ENCODE measurements at places on chromosomes 6 and 20.

DNA sequence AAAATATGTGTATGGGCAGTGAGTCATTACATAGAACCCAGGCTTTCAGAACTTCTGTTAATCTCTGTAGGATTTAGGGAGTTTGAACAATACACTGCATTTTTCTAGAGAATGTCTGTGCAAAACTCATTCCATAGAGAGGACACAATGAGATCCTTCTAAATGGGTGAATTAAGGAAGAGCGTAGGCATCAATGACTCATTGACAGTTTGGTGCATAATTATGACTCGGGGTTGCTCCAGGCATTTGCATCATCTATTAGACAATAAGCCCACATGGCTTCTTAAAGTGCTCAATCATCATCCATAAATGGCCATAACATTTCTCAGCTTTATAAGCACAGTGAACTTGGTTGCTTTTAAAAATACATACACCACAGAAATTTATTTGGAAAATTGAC lies 625.5 kb downstream of the CDH26 start:
- DNase-seq: no peak

DNA sequence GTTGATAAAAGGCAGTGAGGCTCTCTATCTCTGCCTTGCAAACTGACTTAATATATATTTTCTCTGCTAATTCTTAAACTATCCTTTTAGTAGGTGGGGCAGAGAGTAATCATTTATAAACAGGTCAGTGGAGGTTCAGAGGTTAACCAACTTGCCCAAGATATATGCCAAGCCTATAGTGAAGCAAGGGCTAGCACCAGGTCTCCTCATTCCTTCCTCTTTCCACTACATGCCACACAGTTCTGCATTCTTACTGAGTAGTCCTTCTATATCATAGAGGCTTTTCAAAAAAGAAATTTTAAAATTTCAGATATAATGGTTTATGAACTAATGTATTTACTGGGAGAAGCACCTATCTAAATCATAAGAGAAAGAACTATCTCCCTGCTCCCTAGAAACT lies 8.5 kb downstream of the ARG1 start:
- DNase-seq: no peak

DNA sequence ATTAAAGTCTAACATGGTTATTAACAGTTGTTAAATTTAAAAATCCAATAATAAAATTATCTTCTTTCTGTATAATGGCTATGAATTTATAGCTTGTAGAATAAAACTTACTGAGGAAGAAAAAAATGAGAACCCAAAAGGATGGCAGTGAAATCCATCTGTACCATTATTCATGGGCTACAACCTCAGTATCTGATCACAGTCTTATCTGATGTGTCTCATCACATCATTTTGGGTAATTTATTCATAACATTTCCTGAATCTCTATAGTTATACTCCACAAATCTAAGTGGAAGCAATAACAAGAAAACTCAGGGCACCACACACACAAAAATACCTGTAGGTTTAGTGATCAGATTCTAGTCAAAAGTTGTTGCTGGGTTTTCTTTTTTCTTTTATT lies 7.3 kb downstream of the CLDN20 start:
- no peak for DNase-seq

- DNase-seq: no peak
These were observed 99.1 kb downstream of the ALDH8A1 start for GRCh38 chr6:134850721-134851305.

DNA sequence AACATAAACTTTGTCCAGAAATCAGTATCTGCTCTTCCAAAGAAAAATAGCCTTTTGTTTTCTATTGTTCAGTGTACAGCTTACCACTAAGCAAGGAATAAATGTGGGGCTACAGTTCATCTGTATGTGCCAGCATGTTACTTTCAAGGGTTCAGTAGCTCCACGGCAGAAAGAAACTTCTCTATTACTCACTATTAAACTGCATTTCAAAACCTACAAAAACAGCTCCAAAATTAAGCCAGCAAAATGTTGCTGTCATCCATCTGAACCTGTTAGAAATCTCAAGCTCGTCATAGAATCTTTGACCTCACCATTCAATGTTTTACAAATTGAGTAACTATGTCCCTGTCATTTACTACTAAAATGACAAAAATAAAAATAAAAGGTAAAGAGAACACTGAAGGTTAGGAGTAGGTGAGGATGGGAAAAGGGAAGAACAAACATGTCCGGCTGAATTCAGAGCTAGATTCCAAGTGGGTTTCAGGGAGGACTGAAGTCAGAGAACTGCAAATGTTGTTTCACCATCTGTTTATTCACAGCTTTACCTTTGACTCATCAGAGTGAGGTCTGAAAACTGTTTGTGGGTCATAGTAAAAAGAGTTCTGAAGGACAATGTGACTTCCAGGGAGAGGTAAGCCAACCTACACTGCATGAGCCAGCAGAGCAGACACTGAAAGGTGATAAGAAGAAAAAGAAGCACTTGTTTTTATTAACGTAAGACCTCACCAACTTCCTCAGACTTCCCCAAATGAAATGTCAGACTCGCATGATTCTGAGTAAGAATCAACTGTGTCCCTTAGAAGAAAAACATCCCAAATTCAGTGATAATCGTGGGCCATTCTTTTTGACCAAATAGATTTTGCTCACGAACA lies 62.0 kb downstream of the ATXN1 start:
- DNase-seq: no peak

DNA sequence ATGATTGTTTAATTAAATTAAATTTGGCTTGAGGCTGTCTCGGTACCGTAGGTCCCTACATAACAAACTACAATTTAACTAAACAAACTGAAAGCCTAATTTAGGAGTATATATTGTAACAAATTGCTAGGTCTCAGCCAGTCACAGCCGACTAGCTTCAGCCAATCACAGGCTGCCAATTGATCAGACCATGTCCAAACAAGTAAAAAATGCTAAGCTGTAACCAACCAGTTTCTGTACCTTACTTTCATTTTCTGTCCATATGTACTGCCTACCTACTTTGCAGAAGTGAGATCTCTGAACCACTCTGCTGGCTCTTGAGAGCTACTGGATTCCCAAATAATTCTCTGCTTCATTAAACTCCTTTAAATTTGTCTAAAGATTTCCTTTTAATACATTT lies 648.0 kb upstream of the GJE1 start:
- no peak for DNase-seq

DNA sequence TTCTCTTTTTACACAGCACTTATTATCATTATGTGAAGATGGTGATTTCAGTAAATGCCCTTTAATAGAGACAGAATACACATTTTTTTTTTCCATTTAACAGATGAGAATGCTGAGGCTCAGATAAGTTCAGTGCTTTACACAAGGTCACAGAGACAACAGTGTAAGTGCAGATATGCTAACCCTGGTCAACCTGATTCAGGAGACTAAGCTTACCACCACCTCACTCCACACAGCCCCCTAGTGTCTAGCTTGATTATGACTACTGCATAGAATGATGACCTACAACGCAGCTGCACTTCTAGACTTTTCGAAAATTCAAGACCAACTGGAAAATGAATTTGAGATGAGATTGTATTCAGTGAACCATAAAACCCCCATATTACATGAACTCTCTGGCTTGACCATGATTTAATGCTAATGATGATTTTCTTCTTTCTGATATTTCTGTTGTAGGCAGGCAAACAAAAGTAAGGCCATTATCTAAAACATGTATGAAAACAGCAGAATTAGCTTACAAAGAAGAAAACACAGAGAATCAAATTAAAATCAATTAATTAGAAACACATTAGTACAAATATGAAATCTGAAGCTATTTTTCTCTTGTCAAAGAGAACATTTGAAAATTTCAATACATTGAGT lies 212.1 kb upstream of the PHACTR1 start:
- no peak for DNase-seq

DNA sequence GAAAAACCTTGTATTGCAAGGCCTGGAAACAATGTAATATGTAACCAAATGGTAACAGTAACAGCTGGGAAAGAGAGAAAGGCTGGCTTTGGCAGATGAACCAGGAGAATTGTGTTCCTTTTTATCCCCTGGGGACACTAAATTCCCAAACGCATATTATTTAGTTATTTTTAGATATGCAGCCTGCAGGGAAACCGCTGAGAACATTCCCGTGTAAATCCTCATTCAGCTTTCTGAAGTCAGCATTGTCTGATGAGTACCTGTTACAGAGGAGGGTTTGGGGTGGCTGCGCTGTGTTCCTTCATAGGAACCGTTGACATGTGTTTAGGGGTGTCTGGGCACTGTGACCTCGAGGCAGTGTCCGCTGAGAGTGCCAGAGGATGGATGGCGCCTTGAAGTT lies 101.3 kb downstream of the SMOC2 start:
- DNase-seq: no peak

GRCh38 chr20:21322921-21323331 lies 19.8 kb downstream of the XRN2 start:
- DNase-seq: peak; percentile 4

- peak; percentile 49 for DNase-seq
These were observed 12.2 kb downstream of the TGIF2 start for GRCh38 chr20:36585410-36586125.

GRCh38 chr20:62485062-62485700 lies 9.4 kb upstream of the GATA5 start:
- DNase-seq: no peak

DNA sequence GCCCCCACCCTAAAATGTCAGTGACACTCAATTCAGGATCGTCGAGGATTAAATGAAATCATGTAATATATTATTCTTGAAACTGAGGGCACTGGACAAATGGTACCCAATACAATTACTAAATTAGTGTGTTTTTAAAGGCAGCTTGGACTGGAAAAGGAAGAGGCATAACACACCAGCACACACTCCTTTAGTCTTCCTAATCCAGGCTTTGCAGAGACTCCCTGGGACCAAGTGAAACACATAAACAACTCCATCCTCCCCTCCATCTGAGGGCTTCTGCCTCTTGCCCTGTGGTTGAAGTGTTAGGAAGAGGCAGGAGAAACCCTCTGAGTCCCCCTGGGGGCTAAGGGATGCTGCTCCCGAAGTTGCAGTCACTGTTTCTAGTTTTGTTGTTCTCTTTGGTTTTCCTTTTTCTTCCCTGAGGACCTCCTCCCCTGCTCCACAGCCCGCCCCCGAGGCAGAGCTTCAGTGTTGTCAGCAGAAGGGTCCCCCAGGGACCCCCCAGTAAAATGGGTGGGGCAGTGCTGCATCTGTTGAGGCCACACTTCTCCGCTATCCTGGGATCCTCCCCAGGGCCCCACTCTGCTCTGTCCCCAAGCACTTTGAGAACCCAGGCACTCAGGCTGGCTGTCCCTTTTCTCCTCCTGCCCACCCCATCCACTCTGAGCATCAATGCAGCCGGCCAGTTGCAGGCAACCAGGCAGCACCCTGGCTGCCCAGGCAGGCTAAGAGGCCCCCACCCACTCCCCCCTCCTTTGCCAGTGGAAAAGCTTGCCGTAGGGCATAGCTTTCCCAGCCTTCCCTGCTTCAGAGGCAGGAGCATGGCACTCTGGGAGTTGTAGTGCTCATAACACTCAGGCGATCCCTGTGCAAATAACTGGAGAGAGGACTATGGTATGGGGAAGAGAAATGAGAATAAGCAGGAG lies 5.9 kb downstream of the TMEM63B start:
- DNase-seq: peak; percentile 50

DNA sequence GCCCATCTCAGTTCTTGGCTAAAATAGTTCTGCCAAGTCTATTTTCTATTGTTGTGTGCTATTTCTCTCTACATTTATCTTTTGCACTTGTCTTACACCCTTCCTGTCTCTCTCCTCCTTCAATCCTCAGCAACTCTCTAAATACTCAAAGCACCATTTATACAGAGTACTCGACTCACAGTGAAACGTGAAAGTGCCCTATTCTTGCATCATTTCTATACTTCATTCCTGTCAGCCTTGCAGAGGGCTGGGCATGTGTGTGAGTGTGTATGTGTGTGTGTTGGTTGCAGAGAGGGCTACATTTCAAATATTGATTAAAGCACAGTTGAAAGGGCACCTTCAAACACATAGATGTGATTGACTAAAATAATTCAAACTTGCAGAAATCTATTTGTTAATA lies 373.2 kb upstream of the MANEA start:
- DNase-seq: no peak

DNA sequence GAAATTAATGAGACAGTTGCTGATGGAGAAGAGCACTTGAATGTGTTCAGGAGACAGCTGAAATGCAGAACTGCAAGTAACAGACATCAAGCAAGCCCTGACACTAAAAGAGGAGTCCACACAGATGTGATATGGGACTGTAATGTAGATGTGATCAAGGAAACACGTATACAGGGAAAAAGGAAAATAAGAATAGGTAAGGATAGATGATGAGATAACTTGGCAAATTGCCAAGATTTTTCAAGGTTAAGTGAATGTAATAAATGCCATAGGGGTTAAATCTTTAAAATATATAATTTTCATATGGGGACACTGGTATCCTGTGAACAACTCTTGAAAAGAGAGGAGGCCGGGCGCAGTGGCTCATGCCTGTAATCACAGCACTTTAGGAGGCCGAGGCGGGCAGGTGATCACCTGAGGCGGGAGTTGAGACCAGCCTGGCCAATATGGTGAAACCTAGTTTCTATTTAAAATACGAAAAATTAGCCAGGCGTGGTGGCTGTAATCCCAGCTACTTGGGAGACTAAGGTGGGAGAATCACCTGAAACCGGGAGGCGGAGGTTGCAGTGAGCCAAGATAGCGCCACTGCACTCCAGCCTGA lies 7.2 kb upstream of the SNX14 start:
- DNase-seq: no peak

DNA sequence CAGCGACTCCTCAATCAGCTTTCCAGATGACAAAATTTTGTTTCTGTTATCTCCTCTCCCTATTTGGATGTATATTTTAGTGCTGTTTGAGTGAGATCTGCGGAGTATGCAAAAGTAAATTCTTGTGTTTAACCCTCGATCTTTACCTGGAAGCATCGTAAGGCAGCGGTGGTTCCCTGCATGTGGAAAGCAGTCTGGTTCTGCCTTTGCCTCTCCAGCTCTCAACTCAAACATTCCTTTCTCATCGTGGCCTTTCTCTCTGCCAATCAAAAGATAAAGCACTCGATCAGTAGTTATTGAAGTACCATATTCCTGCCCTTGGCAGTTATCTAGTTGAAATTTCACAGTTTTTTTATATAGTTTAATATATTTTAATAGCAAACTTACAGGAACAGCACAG lies 44.0 kb upstream of the BTN3A2 start:
- DNase-seq: no peak

GRCh38 chr6:111482188-111482958 lies 645 bp downstream of the REV3L start:
- peak; percentile 32 for DNase-seq

GRCh38 chr6:6248651-6249050 lies 71.8 kb downstream of the F13A1 start:
- no peak for DNase-seq

GRCh38 chr6:31009731-31010130 lies 543 bp upstream of the MUC22 start:
- no peak for DNase-seq

Measured in fibroblast of gingiva (primary cell).